ENCODE measurements at places on chromosomes 5 and 9.

DNA sequence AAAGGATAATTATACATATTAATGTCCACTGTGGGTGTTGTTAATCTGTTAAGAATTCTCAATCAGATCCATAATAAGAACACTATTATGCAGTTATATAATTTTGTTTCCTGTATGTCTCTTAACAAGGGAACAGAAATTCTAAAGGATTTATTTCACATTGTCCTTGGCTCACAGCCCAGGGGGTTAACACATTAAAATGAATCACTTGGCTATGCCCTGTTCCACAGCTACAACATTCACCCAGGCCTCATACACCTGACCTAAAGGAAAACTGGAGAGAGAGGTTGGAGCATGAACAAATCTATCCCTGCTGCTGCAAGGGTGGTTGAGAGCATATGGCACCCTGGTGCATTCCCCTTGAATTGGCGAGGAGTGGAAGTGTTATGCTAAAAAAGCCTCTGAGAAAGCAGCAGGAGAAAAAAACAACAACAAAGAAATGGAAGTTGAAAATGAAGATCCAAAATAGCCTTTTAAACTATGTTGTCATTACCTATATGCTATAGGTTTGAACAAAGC lies 116.0 kb downstream of the KCNN2 start:
- DNase-seq: no peak

DNA sequence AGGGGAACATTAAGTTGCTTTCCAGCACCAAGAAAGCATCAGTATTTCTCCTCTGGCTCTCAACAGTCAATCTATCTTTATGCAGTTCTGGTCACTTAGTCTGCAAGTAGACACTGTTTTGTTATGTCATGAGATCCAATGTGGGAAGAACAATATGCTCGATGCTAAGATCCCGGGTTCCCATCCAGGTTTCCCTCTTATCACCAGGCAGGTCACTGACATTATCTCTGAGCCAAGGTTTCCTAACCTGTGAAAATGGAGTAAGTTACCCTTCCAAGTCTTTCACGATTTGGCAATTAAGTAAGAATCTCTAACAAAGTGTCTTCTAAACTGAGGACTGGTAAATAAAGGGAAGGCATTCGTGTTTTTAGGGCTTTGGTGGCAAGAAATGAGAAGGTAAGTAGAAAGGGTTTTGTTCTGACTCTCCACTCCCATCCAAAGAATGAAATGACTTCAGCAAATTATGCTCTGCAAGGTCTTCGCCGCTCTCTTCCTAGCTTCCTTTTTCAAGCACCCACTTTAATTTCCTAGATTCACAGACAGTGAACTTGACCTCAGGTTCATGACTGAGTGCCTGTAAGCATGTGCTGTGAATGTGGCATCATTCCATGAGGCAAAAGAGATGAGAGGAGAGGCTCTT lies 86.4 kb downstream of the DCP2 start:
- no peak for DNase-seq

DNA sequence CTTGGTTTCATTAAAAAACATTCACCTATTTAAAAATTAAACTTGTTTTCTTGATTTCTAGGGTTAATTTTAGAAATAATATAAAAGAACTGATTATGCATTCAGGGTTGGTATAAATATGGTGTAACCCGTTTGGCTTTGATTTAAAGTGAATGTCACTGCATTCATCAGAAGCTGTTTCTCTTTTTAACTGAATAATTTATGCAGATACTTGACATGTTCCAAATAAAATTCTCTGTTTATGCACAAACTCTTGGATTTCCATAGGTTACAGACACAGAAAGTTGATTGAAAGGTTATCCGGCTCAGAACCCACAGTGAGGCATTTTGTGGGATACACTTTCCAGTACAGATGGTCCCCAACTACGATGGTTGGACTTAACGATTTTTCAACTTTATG lies 161.3 kb downstream of the HACD4 start:
- DNase-seq: no peak

DNA sequence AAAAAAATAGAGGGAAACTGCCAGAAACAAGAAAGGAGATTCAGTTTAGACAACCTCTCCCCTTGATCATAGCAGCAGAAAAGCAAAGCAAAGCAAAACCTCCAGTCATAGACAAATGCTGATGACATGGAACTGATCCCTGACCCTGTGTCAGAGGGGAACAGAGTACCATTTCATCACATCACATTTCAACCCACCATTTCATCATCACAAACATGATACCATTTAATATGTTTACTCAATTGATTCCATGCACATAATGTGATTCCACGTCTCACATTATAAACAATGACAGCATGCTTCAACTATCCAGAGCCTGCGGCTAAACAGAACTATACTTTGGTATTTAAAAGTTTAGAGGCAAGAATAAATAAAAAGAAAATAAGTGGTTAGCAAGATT lies 28.7 kb upstream of the ACOT12 start:
- DNase-seq: no peak

GRCh38 chr5:115417076-115417475 lies 120.6 kb upstream of the CCDC112 start:
- no peak for DNase-seq
